ENCODE measurements at places on chromosomes 2 and 18.

DNA sequence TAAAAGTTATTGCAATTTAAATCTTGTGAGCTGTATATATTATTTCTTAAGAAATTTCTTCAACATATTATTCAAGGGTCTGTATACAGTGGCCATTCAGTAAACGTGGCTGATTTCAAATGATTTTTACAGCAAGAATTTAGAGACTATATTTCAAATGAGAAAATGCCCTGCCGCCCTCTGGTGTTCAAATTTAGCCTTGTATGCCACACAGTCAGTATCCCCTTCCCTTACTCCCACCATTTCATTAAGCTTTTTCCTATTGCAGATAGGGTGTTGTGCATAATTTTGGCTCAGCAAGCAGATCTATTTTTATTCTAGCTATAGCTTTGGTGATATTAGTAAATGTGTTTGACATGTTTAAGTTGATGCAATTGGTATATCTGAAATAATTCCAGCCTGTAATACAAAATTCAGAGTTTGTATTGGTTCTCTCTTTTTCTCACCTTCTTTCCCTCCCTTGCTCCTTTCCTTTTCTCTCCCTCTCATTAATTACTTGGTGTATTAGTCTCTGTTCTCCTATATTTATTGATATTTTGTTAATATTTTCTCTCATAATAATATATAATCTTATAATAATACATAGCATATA lies 22.8 kb upstream of the SCN7A start:
- DNase-seq, result peak; percentile 27

DNA sequence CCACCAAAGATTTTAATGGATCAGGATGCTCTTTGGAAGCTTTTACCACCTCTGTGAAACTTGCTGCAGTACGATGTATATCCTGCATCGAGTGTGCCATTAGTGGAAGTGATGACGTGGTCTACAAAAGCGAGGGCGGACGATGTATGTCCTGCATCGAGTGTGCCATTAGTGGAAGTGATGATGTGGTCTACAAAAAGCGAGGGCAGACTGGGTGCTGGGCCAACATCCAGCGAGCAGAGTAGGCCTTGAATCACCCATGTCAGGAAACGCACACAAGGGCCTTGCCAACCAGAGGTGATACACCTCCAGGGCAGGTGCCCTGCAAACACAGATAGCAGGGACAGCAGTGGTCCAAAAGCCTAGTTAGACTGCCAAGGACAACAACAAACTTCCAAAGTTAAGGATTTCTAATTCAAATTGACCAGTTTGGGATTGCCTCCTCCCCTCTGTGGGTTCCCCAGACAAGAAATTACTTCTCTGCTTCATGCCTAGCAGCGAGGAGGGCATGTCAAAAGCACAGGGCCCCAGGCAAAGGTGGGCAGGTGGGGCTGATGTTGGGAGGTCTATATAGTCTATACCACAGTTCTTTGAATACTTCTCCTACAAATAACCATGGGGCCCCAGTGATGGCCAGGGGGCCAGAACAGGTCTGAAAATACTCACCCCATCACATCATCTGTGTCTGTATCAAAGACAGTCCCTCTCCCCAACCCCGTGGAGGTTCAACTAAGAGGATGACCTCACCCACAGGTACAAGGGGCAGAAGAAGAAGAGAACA lies 70.2 kb downstream of the ADD2 start:
- DNase-seq, result no peak

- DNase-seq, result peak; percentile 29
Measured at GRCh38 chr18:11008505-11008904, 140.9 kb downstream of the PIEZO2 start.

- DNase-seq, result no peak
Measured at GRCh38 chr2:241882091-241882625, 12.6 kb downstream of the RTP5 start.

- DNase-seq, result no peak
Measured at GRCh38 chr2:187614756-187615155, 60.5 kb upstream of the TFPI start.

GRCh38 chr2:205089958-205090357 lies 544.7 kb downstream of the PARD3B start:
- DNase-seq, result no peak

DNA sequence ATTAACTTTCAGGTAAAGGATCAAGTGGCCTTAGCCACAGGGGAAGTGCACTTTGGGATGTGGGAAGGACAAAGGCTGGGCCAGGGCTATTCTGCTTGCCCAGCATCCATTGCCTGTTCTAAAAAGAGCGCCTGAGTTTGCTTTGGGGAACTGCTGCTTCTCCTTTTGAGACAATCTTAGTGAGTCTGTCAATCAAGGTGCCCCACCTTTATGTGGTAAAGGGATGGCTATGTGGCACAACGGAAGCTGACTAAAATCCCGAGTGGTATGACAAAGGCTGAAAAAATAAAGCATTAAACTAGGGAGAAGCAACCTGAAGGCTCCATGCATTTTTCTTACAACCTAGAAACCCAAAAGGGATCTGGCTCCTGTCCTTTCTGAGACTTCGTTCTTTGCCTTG lies 540.5 kb downstream of the SLC4A3 start:
- DNase-seq, result no peak

DNA sequence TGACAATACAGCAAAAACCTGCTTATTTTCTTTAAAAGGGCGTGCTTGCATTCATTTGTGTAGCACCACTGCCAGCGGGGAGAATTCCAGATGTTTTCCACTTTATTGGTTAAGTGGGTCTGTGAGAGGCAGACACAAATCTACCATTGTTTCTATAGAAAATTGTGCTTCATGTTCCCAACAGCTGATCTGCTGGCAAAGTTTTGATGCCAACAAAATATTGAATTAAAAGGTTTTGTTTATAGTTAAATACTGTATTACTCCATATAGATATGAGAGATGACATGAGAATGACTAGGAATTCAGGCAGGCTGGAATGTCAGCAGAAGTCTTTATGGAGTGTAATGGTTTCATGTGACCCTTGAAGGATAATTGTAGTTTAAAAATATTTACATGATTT lies 182.7 kb downstream of the MC4R start:
- DNase-seq, result no peak

DNA sequence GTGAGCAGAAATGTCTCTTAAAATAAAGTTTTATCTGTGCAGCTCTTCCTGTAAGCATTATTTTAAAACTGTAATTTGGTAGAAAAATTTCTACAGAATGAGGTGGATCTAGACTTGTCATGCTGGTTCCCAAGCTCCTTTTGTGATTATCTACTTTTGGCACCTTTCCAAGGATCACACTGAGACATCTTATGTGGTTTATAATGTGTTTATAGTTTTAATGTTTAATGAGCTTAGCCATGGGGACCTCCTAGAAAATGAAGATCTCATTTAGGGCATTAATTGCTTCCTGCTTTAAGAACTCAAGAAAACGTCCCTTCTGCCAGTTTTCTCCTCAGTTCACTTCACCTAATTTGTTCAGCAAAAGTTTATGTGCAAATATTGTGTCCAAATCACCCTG lies 468.4 kb downstream of the SUCLG1 start:
- no peak for DNase-seq

DNA sequence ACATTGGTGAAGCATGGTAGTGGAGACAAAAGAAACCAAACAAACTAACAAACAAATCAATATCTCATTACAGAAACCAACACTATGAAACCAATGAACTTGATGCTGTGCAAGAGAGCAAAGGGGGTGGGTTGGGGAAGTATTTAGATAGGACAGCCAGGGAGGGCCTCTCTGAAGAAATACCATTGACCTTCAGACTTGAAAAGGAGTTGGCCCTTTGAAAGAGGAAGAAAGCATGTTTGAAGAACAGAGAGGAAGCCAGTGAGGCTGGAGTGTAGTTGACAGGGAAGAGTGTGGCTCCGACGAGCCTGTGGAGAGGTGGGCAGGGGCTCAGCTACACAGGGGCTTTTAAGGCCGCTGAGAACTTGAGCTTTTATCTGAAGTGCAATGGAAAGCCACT lies 151.0 kb upstream of the GATA6 start:
- DNase-seq, result no peak

- DNase-seq, result no peak
Measured at GRCh38 chr2:216478151-216478550, 20.5 kb upstream of the RPL37A start.

GRCh38 chr2:68185541-68186164 lies 28.0 kb downstream of the PNO1 start:
- peak; percentile 10 for DNase-seq

GRCh38 chr18:48832938-48833700 lies 117.6 kb downstream of the SMAD7 start:
- DNase-seq, result no peak

DNA sequence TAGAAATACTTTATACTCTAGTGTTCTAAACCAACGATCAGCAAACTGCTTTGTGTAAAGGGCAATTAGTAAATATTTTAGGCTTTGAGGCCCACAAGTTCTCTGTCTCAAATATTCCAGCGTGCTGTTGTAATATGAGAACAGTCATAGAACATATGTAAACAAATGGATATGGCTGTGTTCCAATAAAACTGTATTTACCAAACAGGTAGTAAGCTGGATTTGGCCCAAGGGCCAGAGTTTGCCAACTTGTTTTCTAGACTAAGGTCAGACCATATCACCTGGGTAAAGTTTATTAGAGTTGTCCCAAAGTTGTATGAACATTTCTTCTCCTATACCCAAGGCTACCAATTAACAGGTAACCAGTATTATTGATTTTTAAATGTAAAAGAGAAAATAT lies 303.2 kb upstream of the MC4R start:
- DNase-seq, result no peak

GRCh38 chr18:5158172-5158571 lies 38.9 kb downstream of the AKAIN1 start:
- DNase-seq, result no peak

DNA sequence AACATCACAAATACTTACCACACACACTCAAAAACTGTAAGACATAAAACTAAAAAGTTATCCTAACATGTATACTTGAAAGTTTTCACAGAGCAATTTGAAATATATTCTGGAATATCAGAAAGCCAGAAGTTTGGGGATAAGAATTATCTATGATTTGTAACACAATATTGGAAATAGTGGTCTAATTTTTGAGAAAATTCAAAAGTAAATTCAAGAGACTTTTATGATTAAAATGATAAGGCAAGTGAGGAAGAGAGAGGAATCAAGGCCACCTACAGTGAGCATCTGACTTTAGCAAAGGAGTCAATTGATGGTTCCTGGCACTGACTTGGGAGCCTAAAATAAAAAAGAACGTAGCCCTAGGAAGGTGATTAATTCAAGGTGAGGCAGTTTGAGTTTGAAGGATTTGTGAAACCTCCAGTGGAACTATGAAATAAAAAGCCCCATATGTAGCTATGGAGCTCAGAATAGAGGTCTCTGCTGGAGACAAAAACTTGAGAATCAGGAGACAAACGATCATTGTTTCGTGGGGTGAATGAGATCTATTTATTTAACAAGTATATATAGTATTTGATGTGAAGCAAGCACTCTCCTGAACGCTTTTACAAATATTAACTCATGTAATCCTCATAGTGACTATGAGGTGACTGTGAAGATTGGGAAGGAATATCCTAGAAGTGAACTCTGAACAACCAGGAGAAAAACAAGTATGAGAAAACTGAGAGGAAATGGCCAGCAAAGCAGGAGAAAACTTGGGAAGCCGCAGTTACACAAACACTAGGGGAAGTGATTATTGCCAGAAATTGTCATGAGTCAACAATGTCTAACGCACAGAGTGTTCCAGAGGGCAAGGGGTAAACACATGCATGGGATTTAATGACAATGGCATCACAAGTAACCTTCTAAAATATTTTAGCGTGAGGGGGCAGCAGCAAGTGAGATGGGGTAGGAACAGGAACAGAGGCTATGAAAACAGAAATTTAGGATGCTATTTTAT lies 12.8 kb downstream of the TFPI start:
- DNase-seq, result no peak

DNA sequence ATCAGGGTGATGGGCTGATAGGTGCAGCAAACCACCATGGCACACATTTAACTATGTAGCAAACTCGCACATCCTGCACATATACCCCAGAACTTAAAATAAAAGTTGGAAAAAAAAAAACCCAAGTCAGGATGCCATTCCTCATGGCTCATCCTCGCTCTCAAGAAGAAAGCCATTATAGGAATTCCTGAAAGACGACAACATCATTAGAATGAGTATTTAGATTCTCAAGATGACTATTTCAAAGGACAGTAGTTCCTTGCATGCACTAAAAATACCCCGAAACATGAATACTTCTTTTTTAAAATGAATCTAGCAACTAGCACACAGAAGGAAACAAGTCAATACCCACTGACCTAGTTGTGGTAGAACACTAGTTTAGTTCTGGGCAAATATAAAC lies 285.8 kb upstream of the REV1 start:
- no peak for DNase-seq

- DNase-seq, result peak; percentile 7
Measured at GRCh38 chr2:204072443-204073324, 136.1 kb downstream of the ICOS start.

DNA sequence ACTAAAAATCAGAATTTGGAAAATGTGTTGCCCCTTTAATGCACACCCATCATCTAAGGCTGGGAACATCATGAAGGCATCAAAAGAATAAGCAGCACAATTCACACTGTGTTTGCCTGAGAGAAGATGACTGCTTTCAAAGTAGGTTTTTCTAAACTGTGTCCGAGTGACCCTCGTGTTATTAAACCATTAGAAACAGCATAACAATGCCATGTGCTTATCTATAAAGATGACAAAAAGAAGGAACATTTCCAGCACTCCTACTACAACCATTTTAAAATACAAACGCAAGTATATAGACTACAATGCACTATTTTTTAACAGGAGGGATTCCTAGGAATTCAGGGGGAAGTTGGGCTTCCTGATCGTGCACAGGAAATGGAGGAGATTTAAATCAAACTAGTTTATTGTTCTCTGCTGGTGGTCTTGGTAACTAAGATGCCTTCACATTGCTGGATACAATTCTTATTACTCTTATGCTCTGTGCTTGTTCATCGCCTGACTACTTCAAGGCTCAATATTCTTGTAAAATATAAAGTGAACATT lies 305.9 kb upstream of the CCDC68 start:
- DNase-seq, result no peak

DNA sequence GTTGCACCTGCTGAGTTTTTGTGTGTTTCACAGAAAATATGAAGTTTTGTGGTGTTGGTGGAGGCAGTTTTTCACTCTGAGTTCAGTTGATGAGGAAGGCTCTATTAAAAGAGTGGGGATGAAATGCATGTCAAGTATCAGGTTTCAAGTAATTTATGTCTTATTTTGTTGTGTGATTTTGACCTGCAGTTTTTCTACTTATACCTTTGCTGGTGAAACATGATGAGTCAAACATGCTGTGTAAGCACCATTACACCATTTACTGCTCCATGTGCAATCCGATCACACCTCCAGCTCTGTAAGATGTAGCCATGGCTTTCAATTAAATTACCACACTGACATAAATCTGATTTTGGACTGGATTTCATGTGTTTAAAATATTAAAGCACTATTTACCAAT lies 174.5 kb upstream of the ZEB2 start:
- peak; percentile 34 for DNase-seq

DNA sequence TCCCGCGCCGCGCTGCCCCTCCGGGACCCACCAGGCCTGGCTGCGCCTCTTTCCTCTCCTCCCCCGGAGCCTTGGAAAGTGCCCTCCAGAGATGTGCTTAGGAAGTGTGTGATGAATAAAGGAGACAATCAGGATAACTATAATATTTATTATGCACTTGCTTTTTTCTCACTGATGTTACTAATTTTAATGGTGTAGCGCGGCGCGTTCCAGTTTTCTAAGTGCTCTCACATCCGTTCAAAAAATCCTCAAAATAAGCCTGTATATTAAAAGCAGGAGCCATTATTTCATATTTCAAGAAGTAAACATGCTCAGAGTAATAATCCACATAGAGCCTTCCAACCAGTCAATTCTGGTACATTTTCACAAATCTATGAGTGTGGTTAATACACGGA lies 941 bp upstream of the MPPE1 start:
- DNase-seq, result no peak

Data from left kidney (tissue), 8 donors.